Heart left ventricle (tissue), 16 donors: ENCODE measurements at places on chromosomes 7 and 10. TPM values are rescaled to one million over a fixed set of nuclear protein-coding genes. Genes with fewer than 3 reads are reported as not detected.

CALCR gene
- total RNA-seq, result not detected

NODAL gene
- total RNA-seq, result 0.22 TPM

PDK4 gene
- 200 TPM for total RNA-seq

ZC3HAV1L gene
- total RNA-seq, result 6.0 TPM

DDC gene
- not detected for total RNA-seq

PROSER2 gene
- total RNA-seq, result 3.3 TPM

LEP gene
- total RNA-seq, result 0.13 TPM

CDNF gene
- 4.1 TPM for total RNA-seq

ZNF518A gene
- 17.9 TPM for total RNA-seq

UCN3 gene
- not detected for total RNA-seq

WASHC2C gene
- total RNA-seq, result 36.5 TPM

GSAP gene
- total RNA-seq, result 9.3 TPM

CDHR1 gene
- 0.48 TPM for total RNA-seq

PRSS37 gene
- total RNA-seq, result not detected

KCP gene
- total RNA-seq, result 0.37 TPM

ZSCAN25 gene
- 8.3 TPM for total RNA-seq

VIPR2 gene
- total RNA-seq, result 17.9 TPM

OPN1SW gene
- total RNA-seq, result not detected
